ENCODE measurements at places on chromosomes 13 and 19.

- no peaks in the 10 kb centered on the region for H3K36me3 ChIP-seq
- peaks cover 25% of the 10 kb centered on the region for H3K27me3 ChIP-seq
- DNase-seq, result no peak
- H3K4me3 ChIP-seq, result no peak overlapping the region
These were observed 15.5 kb upstream of the AMER2 start for GRCh38 chr13:25187596-25187995.

DNA sequence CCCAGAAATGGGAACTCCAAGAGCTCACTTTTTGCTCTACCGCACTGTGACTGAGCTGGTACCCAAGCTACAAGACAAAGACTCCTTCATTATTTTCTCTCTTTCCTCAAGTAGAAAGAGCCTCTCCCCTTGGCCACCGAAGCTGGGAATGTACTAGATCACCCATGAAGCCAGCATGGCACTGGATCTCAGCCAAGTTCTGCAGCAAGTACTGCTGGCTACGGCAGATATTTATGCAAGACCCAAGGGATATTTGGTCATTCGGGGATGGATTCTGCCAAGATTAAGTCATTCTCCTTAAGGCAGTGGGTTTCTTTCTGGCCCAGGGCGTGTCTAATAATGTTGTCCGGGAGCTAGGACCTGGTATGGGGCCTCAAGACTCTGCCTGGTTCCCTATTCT, 633.5 kb downstream of the SLITRK1 start:
- H3K27me3 ChIP-seq, result no peaks in the 10 kb centered on the region
- H3K27ac ChIP-seq, result no peak overlapping the region
- no peaks in the 10 kb centered on the region for H3K4me1 ChIP-seq
- no peaks in the 10 kb centered on the region for H3K36me3 ChIP-seq
- no peak overlapping the region for H3K4me3 ChIP-seq

DNA sequence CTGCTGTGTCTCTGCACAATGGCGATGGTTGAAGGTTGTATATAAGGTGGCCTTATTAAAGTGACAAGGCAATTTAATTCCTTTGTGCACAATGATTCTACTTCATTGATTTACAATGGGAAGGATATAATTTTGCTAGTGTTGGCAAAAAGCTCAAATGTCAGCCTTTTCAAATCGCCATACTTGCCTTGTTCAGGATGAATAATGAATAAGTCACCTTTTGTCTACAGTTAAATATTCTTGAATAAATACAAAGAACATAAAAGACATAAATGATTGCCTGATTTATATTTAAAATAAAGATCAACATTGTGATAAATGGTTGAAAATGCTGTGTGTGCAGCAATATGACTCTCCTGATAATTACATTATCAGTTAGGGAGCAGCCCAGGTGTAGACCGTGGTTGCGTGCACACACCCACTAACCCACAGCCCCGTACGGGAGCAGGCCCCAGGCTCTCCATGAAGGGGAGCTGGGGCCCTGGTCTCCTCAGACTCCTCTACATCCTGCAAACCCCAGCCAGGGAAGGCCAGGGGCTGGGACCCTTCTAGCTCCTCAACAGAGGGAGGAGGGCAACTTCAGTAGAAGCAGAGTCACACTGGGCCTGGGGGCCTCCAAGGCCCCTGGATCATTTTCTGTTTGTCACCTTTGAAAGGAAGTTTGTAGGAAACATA, 64.9 kb downstream of the TEX29 start:
- no peaks in the 10 kb centered on the region for H3K36me3 ChIP-seq
- peaks cover 4% of the 10 kb centered on the region for H3K27me3 ChIP-seq
- DNase-seq, result no peak
- H3K4me1 ChIP-seq, result peaks cover 33% of the 10 kb centered on the region

DNA sequence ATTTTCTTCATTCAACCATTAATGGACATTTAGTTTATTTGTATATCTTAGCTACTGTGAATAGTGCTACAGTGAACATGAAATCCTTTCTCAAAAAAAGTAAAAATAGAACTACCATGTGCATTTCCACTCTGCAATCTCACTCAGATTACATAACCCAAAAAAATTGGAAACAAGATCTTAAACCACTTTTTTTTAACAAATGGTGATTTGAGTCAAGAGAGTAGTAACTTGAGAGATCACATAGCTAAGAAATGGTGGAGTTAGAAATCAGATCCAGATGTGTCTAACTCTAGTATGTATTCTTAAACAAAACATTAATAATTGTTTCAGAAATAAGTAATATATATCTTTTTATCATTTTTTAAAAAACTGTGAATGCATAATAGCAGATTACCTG, 318.3 kb upstream of the SGCG start:
- H3K36me3 ChIP-seq, result no peaks in the 10 kb centered on the region
- H3K4me1 ChIP-seq, result no peaks in the 10 kb centered on the region
- DNase-seq, result no peak

- DNase-seq, result no peak
- H3K27me3 ChIP-seq, result peaks cover 5% of the 10 kb centered on the region
- H3K36me3 ChIP-seq, result no peaks in the 10 kb centered on the region
- H3K4me3 ChIP-seq, result peak overlapping the region; percentile 86
- peaks cover 26% of the 10 kb centered on the region for H3K4me1 ChIP-seq
These were observed 711 bp upstream of the MIPEP start for GRCh38 chr13:23889615-23890607.

DNA sequence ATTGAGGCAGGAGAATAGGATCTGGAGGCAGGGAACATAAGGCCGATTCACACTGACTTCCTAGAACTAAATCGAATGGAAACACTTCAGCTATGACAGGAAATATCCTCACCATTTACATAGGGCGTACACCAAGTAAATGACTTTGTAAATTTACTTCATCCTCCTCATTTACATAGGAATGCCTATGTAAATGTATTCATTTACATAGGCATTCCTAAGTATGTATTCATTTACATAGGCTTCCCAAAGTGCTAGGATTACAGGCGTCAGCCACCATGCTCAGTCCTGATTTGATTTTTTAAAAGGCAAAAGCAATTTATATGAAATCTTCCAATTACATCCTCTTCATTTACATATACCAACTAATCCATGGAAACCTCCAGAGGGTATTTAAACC, 133.1 kb upstream of the RFC3 start:
- DNase-seq, result no peak
- H3K36me3 ChIP-seq, result no peaks in the 10 kb centered on the region
- H3K27me3 ChIP-seq, result no peaks in the 10 kb centered on the region
- H3K27ac ChIP-seq, result no peak overlapping the region
- no peak overlapping the region for H3K4me3 ChIP-seq

GRCh38 chr13:77872995-77873394, 45.6 kb downstream of the EDNRB start:
- H3K36me3 ChIP-seq, result no peaks in the 10 kb centered on the region
- no peak overlapping the region for H3K27ac ChIP-seq

- peaks cover 16% of the 10 kb centered on the region for H3K27me3 ChIP-seq
- no peaks in the 10 kb centered on the region for H3K4me1 ChIP-seq
- no peak overlapping the region for H3K4me3 ChIP-seq
- H3K36me3 ChIP-seq, result no peaks in the 10 kb centered on the region
These were observed 6.1 kb downstream of the SACS start for GRCh38 chr13:23427342-23427843.

- H3K27me3 ChIP-seq, result no peaks in the 10 kb centered on the region
- H3K36me3 ChIP-seq, result peaks cover 32% of the 10 kb centered on the region
- no peak for DNase-seq
- no peaks in the 10 kb centered on the region for H3K4me1 ChIP-seq
- no peak overlapping the region for H3K27ac ChIP-seq
These were observed 11.9 kb upstream of the ZNF549 start for GRCh38 chr19:57515255-57515654.

DNA sequence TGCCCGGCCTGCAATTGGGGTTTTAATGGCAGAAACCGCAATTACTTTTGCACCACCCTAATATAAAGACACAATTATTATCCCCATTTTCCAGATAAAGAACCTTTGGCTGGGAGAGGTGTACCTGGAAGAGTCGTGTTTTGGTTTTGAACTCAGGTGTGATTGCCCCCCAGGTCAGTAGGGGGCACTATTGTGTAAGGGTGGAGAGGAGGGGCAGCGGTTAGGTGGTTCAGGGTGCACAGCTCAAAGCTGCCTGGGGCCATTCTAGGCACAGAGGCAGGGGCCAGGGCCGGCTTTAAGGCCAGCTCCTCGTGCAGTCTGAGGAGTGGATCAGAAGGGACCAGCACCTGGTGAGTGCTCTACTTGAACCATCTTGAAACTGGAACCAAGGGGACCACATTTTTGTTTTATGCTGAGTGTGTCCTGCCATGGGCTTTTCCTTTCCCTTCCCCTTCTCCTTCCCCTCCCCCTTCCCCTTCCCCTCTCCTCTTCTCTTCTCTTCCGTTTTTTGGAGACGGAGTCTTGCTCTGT, 5.8 kb upstream of the FCGRT start:
- DNase-seq, result peak; percentile 88
- H3K36me3 ChIP-seq, result no peaks in the 10 kb centered on the region
- peaks cover 4% of the 10 kb centered on the region for H3K27me3 ChIP-seq
- peaks cover 45% of the 10 kb centered on the region for H3K4me1 ChIP-seq
- no peak overlapping the region for H3K27ac ChIP-seq
- H3K4me3 ChIP-seq, result no peak overlapping the region

DNA sequence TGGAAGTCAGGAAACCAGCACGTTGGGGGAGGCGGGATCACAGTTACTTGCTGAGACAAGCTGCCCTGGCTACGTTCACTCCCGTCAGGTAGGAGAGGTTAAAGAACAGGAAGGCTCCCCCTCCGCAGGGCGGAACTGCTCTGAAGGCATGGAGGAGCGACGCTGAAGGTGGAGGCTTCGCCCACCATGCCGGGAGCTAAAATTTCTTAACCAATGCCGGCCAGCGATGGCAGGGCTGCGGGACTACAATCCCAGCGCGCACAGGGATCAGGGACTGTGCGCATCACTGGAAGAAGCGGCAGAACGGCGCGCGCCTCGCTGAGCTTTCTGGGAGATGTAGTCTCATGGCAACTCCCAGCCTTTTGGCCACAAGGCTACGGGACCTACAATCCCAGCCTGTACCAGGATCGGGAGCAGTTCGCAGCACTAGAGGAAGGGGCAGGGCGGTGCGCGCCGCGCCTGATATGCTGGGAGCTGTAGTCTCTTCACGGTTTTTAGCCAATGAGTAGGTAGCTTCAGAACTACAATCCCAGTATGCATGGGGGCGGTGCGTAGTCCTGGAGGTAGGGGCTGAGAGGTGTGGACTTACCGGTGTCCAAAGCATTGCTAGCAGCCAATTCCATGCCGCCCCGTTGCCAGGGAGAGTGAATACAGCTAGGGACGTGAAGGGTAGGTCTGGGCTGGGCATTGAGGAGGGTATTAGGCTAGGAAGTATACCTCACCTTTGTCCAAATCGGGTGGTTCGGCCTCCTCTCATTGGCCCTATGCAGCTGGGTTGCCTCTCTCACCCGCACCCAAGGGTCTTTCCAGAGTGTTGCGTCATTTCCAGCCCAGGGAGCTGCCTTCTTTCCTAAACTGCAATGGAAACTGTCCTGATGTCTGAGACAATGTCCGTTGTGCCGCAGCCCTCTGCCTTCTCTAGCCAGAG, 12.8 kb upstream of the ZNF682 start:
- peak overlapping the region; percentile 86 for H3K27ac ChIP-seq
- peak; percentile 78 for DNase-seq
- peak overlapping the region; percentile 85 for H3K4me3 ChIP-seq
- H3K36me3 ChIP-seq, result peaks cover 5% of the 10 kb centered on the region
- no peaks in the 10 kb centered on the region for H3K27me3 ChIP-seq
- H3K4me1 ChIP-seq, result peaks cover 19% of the 10 kb centered on the region

DNA sequence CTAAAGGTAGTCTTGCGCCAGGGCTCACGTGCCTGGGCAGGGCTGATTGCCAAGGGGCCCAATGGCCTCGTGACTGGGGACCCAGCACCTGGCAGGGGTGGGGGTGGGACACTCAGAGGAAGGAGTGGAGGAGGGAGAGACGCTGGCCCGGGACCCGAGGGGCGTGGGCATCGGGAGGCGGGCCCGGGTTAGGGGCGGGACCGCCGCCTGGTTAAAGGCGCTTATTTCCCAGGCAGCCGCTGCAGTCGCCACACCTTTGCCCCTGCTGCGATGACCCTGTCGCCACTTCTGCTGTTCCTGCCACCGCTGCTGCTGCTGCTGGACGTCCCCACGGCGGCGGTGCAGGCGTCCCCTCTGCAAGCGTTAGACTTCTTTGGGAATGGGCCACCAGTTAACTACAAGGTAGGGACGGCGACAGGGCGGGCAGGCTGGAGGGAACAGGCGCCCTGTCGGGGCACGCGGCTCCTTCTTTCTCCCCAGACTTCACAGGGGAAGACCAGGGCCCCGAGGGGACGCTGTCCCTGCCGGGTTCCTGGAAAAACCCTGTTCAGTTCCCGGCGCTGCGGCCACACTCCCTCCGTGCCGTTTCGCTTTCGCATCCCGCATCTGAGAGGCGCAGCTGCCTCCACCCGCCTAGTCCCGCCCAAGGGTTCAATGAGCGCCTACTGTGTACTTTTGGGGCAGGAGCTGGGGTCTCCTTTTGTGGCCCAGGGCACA, at the start of gene IFI30:
IFI30 (plus strand) TSS at position 242 of the 717 bp plus-strand sequence; CDS start at position 271, 29 bp downstream.
- DNase-seq, result peak; percentile 80
- H3K4me3 ChIP-seq, result peak within 1 kb of the TSS; percentile 87
- peaks cover 24% of the 10 kb centered on the region for H3K36me3 ChIP-seq
- H3K4me1 ChIP-seq, result peaks cover 28% of the 10 kb centered on the region

- no peak overlapping the region for H3K27ac ChIP-seq
- H3K4me3 ChIP-seq, result no peak overlapping the region
- no peak for DNase-seq
- peaks cover 14% of the 10 kb centered on the region for H3K4me1 ChIP-seq
- H3K27me3 ChIP-seq, result no peaks in the 10 kb centered on the region
These were observed 1.8 kb downstream of the TMEM91 start for GRCh38 chr19:41377977-41378709.

- no peaks in the 10 kb centered on the region for H3K36me3 ChIP-seq
- no peaks in the 10 kb centered on the region for H3K4me1 ChIP-seq
- H3K4me3 ChIP-seq, result no peak overlapping the region
These were observed 29.9 kb downstream of the ATP7B start for GRCh38 chr13:51981355-51981754.

DNA sequence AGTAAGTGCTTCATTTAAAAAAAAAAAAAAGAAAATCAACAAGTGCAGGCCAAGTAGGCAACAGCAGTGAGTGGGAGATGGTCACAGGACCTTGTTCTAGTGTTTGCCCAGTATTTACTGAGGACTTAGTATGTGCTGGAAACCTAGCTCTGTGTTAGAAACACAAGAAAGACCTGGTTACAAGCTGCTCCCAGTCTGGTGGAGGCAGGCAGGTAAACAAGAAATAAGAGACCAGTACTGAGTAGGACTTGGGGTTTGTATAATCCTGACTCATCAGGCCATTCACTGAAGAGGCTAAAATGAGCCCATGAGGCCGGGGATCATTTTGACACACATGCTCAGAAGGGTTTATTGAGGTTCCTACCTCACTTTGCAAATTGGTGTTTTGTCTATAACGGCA, 21.5 kb upstream of the SERPINE3 start:
- no peak for DNase-seq
- H3K36me3 ChIP-seq, result no peaks in the 10 kb centered on the region
- no peaks in the 10 kb centered on the region for H3K4me1 ChIP-seq
- H3K4me3 ChIP-seq, result no peak overlapping the region
- H3K27me3 ChIP-seq, result peaks cover 9% of the 10 kb centered on the region

DNA sequence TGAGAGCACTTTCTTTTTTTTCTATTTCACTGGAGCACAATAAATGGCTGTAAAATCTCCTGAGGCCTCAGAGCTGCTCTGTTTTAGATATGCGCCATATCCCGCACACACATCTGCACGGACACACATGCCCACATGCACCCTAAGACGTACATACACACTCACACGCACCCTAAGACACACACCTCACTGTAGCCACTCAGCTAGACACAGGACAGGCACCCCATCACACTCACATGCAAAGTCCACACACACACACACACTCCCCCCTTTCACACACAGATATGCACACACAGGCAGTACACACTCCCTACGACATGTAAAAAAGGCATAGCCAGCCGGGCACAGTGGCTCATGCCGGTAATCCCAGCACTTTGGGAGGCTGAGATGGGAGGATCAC, 8.8 kb downstream of the ELOF1 start:
- no peak overlapping the region for H3K27ac ChIP-seq
- H3K36me3 ChIP-seq, result peaks cover 14% of the 10 kb centered on the region
- no peak overlapping the region for H3K4me3 ChIP-seq
- peaks cover 8% of the 10 kb centered on the region for H3K27me3 ChIP-seq
- H3K4me1 ChIP-seq, result peaks cover 10% of the 10 kb centered on the region

All from activated naive CD4-positive, alpha-beta T cell treated with anti-CD3 and anti-CD28 coated beads, Interleukin-2, amount 10 ng/mL, durations not matched to agents 7 days and 5 days (primary cell).